Smooth muscle cell of trachea (primary cell): ENCODE measurements at places on chromosomes 2 and 18. TPM values are rescaled to one million over a fixed set of nuclear protein-coding genes. Genes with fewer than 3 reads are reported as not detected.

WDR75 gene
- total RNA-seq = 39.4 and 51.1 TPM in 2 replicates

TCF23 gene
- total RNA-seq = not detected in 2 replicates

CD8B2 gene
- total RNA-seq = not detected in 2 replicates

GLI2 gene
- 3.2 and 13.1 TPM in 2 replicates for total RNA-seq

TAF4B gene
- 1.9 and 3.5 TPM in 2 replicates for total RNA-seq

FSHR gene
- not detected in 2 replicates for total RNA-seq

BCL11A gene
- under 0.01 and 0.15 TPM in 2 replicates for total RNA-seq

GPBAR1 gene
- total RNA-seq = not detected in 2 replicates

ERMN gene
- total RNA-seq = not detected in 2 replicates

PRSS56 gene
- not detected in 2 replicates for total RNA-seq

ABCG8 gene
- not detected in 2 replicates for total RNA-seq

UGT1A9 gene
- not detected in 2 replicates for total RNA-seq

CPS1 gene
- total RNA-seq = 20.9 and 21.3 TPM in 2 replicates

DCDC2C gene
- not detected in 2 replicates for total RNA-seq

RAB31 gene
- total RNA-seq = 35.2 and 48.9 TPM in 2 replicates

RUFY4 gene
- total RNA-seq = not detected in 2 replicates

TDRD15 gene
- not detected in 2 replicates for total RNA-seq

LAMA1 gene
- total RNA-seq = 3.6 and 13.7 TPM in 2 replicates
